ENCODE measurements at places on chromosomes 2 and 18.
A peak's percentile ranks its signal among the peaks of the same experiment; 100 is the strongest.

- no peak for DNase-seq
Observed at GRCh38 chr2:69947325-69947931, 14.0 kb downstream of the ASPRV1 start.

GRCh38 chr2:194867328-194867727 lies 789.7 kb upstream of the SLC39A10 start:
- DNase-seq, result no peak

GRCh38 chr2:21256006-21256405 lies 132.2 kb downstream of the TDRD15 start:
- DNase-seq, result no peak

- no peak for DNase-seq
Observed at GRCh38 chr2:152334701-152335015, 316 bp upstream of the FMNL2 start.

DNA sequence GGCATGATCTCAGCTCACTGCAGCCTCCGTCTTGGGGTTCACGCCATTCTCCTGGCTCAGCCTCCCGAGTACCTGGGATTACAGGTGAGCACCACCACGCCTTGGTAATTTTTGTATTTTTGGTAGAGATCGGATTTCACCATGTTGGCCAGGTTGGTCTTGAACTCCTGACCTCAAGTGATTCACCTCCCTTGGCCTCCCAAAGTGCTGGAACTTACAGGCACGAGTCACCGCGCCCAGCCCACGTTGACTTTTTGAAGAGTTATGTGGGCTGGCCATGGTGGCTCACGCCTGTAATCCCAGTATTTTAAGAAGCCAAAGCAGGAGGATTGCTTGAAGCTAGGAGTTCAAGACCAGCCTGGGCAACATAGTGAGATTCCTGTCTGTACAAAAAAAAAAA lies 20.8 kb downstream of the CCL20 start:
- DNase-seq, result no peak

DNA sequence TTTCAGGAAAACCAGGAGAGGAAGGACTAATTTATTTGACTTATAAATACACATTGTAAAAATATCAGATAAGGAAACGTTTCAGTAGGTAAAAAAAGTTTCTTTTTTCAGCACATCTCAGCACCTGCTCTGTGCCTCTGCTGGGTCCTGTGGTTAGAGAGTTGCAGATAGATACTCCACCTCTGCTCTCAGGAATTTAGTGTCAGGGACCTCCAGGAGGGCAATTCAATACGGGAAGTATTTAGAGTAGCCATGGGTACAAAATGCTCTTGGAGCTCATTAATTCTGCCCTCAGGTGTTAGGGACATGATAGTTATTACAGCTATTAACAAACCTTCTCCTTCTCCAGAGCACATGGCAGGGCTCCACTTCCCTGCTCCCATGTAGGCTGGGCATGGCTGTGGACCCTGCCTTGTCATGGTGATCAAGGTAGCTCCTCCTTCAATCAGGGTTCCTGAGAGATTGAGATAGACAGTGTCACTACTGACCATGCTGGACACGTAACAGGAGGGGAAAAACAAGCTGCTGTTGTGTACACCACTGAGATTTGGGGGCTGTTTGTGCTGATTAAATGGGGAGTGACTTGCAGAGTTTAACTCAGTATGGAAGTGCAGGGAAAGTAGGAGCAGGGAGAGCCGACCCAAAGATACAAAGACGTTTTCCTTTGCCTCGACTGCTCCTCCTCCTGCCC lies 185.6 kb upstream of the COPS8 start:
- DNase-seq, result no peak

- no peak for DNase-seq
Observed at GRCh38 chr2:85611217-85611704, 605 bp downstream of the C2orf68 start.

DNA sequence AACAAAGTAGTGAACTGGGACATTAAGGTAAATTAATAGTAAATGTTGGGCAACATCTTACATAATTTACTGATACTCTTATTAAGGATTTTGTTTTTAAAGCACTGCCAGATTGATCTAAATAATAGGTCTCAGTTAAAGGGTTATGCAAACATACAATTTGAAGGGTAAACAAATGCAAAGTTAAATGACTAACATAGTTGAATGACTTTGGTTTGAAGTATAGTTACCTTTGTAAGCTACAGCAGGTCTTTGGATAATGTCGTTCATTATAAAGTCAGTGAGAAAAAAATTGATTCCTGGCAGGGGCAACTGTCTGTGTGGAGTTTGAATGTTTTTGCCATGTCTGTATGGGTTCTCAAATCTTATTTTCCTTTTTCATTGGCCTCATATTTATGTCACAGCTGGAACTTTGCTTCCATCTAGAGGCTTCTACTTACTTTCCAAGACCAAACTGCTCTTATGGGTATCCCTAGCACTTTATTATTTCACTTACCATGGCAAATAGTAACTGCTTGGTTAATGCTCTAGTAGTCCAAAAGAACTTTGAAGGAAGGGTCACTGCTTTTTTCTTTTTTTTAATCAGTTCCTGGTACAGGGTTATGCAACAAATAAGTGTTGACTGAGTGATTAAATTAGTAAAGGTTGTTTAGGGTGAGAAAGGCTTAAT lies 107.8 kb downstream of the NBEAL1 start:
- DNase-seq, result no peak

GRCh38 chr2:215851082-215851481 lies 162.3 kb downstream of the MREG start:
- DNase-seq, result no peak

- DNase-seq, result no peak
Observed at GRCh38 chr18:59210299-59210698, 9.7 kb upstream of the GRP start.

DNA sequence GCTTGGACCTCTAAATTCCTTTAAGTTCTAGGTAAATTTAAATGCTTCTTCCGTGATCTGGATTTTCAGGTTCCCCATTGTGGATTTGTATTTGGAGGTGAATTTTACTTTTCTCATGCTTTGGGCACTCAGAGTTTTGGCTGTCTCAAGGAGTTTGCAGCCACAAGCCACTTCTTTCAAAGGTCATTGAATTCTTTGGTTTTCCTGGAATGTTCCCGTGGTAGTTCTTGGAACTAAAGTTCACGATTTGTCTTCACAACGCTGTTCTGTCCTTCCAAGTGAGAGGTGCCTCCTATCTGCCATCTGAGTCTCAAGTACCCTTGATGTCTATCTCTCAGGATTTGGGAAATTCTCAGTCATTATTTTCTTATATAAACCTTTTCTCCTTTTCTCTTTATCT lies 1438.7 kb upstream of the ZEB2 start:
- no peak for DNase-seq

GRCh38 chr2:72132981-72133720 lies 14.5 kb downstream of the CYP26B1 start:
- DNase-seq, result no peak

DNA sequence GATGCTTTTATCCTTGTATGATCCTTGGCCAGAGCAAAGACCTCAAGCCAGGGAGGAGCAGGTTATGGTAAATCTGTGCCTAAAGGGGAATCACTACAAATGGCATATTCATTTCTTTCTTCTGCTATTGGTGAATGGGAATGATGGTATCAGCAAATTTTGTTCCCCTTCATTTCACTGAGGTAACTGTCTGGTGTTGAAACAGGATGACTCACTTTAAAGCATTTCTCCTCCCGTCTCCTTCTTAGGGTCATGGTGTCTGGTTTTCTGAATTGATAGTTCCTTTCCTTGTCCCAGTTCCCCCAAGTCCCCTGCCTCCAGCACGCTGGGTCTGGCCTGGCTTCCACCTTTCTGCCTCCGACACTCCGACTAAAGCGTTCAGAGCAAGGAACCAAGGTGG lies 109.2 kb downstream of the MREG start:
- DNase-seq, result no peak

- DNase-seq, result no peak
Observed at GRCh38 chr2:235146206-235146605, 194.4 kb downstream of the SH3BP4 start.

GRCh38 chr2:177247693-177248262 lies 16.7 kb downstream of the NFE2L2 start:
- no peak for DNase-seq

- no peak for DNase-seq
Observed at GRCh38 chr2:85243101-85244072, 84.4 kb downstream of the TGOLN2 start.

GRCh38 chr18:6593142-6593885 lies 136.2 kb upstream of the ARHGAP28 start:
- DNase-seq, result no peak

DNA sequence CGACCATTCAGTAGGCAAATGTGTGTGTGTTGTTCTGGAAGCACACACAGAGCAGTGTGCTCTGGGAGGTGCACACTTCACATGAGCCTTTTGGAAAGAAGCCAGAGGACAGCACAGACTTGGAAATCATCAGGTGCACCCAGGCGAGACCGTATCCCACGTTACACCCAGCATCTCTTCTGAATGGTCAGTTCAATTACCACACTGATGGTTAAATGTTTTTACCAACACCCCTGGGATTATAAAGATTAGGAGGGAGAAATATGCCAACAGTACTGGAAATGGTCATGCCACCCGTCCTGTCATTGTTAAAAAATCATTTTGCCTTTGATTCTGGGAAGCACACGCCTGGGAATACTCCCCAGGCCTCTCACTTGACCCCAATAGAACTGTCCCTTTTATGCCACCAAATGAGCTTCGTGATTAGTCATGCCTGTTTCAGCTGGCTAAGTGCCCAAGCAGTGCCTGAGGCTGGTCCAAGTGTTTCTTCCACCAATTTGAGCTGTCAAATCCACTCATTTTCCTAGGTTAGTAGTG lies 183.7 kb downstream of the NRP2 start:
- DNase-seq, result no peak

DNA sequence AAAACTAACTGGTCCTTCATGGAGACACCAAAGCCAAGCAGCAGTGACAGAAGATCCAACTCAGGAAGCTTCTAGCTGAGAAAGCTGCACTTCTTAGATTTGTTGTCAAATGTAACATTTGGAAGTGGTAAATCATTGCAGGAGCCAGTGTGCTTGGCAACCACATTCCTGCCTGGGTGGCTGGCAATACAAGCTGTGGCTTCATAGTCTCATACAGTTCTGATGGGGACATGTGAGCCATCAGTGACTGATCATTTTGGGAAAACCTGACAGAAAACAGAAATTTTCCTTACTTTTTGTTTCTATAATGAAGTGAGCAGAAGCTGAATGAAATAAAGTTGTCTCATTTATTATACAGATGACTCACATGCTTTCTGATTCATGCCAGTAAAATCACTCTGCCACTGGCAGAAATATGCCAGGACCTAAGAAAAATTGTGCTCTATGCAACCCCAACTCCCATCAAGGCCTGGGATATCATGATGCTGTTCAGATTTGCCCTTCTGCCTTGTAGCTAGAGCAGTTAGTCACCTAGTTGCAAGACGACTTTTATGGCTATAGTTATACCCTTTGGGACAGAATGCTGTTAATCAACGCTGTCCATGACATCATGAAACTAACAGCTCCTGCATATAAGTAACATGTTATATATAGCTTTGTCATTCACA lies 508.1 kb downstream of the ADCYAP1 start:
- no peak for DNase-seq

DNA sequence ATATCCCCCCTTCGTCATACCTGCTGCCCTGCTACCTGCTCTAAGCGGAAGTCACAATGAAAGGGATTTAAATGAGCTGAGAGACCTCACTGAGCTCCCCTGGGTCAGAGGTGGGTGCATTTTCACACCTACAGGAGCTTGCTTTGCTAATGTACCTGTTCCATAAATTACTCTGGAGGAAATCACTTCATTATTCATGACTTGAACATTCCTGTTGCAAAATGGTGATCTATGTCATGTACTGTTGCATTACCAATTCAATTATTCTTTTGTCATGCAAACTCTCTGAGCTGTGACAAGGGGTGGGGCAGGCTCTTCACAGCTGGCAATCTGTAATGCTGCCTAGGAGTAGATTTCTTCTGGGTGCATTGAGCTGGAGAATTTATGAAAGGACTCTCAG lies 761.3 kb downstream of the TSN start:
- DNase-seq, result no peak

DNA sequence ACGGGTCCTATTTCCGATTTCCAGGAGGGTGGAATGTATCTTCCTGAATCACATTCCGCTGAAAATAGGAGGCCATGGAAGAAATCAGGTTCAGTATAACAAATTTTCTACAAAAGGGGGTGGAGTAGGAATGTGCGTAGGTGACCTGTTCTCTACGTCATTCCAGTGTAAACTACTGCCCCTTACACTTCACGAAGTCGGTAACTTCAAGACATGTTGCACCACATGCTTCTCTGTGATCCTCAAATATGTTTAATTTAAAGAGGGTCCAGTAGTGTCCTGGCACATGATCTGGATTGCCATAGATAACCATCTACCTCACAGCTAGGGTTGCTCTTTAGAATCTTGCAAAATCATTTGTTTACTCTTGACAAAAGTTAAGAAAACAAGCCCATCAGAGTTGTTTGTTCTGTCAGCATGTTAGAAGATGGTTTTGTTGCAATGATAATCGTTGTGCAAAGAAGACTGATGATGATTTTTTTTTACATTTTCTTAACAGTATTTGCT lies 7.5 kb upstream of the CPS1 start:
- no peak for DNase-seq

- no peak for DNase-seq
Observed at GRCh38 chr2:120265006-120265405, 12.4 kb downstream of the RALB start.

- DNase-seq, result no peak
Observed at GRCh38 chr2:225402210-225402776, 2.8 kb downstream of the NYAP2 start.

GRCh38 chr2:172552547-172553291 lies 3.2 kb upstream of the PDK1 start:
- no peak for DNase-seq

GRCh38 chr2:68251855-68252399 lies 405 bp downstream of the PPP3R1 start:
- peak; percentile 4 for DNase-seq

GRCh38 chr18:43539862-43540261 lies 262.6 kb upstream of the SYT4 start:
- DNase-seq, result no peak

DNA sequence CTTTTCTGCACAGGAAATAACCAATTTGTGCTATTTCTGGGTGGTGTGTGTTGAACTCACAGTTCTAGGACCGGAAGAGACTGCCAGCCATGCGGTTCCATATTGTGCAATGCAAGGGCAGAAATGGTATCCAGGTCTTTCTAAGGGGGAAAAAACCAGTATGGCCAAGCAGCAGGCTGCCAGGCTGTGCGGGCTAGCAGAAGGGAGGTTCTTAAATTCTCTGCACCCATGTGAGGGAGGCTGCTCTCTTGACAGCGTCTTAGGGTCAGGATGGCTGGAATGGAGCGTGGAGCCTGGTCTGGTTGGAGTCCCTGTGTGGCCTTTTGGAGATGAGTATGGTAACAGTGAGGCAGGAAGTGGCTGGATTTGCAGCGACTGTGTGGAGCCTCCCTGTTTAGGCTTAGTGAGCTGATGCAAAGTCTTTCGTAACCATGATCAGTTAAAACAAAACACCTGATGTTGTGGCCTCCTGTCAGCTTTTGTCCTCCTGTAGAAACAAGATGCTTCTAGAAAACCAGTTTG lies 52.6 kb downstream of the NCK2 start:
- no peak for DNase-seq

DNA sequence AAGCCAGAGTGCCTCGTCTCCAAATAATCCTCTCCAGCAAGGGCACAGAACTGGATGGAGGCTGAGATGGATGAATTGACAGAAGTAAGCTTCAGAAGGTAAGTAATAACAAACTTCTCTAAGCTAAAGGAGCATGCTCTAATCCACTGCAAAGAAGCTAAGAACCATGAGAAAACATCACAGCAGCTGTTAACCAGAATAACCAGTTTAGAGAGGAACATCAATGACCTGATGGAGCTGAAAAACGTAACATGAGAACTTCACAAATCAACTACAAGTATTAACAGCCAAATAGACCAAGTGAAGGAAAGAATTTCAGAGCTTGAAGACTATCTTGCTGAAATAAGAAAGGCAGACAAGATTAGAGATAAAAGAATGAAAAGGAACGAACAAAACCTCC lies 32.3 kb downstream of the WDPCP start:
- DNase-seq, result no peak
